Stimulated activated CD8-positive, alpha-beta memory T cell treated with anti-CD3 and anti-CD28 coated beads, Interleukin-2, amount 100 ng/mL, for 48 hours (primary cell): ENCODE measurements at places on chromosomes 5 and 9.
A peak's percentile ranks its signal among the peaks of the same experiment; 100 is the strongest.

GRCh38 chr5:102713682-102714231, 41.3 kb upstream of the PAM start:
- no peak for DNase-seq

DNA sequence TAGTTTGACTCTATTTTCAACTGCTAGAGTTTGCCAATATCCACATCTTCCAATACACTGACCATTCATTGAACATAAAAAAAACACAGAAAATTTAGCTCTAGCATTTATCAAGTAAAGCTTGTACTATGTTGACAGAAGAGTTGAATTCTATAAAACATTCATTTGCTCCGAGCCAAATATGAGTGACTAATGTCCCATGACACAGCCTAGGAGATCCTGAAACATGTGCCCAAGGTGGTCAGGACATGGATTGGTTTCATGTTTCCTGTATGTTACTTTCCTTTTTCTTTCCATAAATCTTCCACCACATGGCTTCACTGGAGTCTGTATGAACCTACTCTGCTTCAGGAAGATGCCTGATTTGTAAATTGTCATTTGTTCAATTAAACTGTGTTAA, 122.4 kb upstream of the PRDM9 start:
- DNase-seq: no peak

- peak; percentile 46 for DNase-seq
Measured at GRCh38 chr5:91162534-91163381, 220.4 kb downstream of the ARRDC3 start.

GRCh38 chr9:127308652-127309434, 44.3 kb downstream of the GARNL3 start:
- no peak for DNase-seq

DNA sequence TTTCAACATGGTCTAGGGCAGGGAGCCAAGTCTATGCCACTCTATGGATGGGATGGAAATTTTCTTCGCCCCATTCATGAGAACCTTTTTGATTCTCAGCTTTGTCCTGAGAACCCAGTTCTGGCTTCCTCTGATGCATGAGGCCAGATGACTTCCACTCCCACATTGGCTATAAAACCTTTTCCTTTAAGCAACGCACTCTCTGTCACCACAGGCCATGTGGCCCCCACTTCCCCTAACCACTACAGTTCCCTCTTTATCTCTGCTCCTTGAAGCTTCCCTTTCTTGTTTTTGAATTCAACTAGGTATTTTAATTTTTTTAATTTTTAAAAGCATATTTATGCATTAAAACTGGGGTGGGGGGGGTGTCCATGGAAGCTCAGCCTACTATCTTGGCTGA, 401.3 kb downstream of the ENC1 start:
- no peak for DNase-seq

GRCh38 chr5:74624501-74624900, 16.0 kb downstream of the ENC1 start:
- no peak for DNase-seq

DNA sequence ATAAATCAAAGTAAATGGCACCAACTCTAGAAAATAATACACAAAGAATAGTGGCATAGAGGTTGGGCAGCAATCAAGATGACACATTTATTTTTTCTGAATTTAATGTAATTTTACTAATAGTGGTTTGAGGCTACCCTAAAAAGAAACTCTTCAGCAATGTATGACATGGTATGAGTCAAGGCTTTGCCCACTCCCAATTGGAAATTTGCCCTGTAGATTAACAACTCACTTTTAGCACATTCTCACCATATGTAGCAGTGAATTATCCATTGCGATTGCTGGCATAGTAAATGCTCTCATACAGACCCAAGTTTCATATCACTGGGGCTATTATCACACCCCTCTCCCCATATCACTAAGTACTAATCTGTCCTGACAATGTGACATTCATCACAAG, 832.1 kb upstream of the ZNF608 start:
- no peak for DNase-seq

- no peak for DNase-seq
Measured at GRCh38 chr9:6869081-6869948, 111.5 kb downstream of the KDM4C start.

DNA sequence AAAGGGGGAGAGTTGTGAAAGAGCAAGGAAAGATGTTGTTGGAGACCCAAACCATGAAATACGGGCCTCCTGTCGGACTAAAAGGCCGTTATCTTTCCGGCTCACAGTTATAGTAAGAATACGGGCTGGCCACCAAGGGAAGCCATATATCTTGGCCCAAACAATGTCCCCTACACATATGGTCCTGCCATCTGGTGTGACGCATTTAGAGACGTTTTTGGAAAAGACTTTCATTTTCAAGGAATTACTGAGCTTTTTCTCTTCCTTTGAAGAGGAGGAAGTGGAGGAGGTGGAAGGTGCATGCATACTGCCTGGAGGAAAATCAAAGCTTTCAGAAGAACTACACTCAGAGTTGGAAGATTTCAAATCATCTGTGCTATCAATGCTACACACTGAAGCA, 26.7 kb downstream of the PWWP2A start:
- DNase-seq: no peak

DNA sequence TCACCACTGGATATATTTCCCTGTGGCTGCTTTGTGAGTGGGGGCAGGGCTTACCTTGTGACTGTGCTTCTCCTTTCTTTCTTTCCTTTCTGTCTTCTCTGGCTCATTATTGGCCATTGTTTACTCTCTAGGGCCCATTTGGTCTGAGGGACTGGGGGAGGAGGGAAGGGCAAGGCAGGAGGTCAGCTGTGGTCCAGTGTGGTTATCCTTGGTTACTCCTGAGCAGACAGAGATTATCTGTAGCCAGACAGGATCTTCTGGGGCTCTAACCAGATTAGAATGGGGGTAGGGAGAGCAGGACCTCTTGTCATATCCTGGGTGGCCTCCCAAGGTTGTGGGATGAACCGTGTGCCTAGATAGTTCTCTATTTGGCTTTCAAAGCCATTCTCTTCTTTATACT, 71.2 kb downstream of the ANKRD55 start:
- DNase-seq: no peak

DNA sequence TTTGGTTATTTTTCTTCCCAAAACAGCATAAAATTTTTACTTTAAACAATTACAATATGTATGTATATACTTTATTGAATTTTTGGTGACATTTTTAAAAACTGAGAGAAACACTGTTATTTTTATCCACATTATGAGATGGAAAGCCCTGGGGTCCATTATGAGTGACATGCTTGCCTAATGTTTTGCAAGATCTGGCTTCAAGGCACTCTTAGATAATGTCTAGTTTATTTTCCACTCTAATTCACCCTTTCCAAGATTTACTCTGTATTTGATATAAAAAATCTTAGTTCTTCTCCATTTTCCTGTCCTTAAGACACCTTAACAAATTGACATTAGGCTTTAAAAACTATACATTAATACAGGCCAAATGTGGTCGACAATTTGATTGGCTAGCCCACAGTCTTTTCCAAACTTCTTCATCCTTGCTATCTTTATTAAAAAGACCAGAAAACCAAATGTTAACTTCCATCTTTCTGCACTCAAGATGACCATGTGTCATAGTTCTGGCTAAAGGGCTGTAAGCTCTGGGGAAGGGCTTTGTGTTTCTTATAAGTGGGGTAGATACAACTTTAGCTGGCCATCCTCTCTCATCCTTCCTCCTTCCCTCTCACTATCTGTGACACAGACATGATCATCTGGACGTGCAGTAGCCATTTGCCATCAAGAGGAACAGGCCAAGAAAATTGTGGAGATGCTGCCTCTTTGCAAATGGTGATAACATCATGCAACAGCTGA, 561.1 kb downstream of the PDE4D start:
- no peak for DNase-seq

GRCh38 chr9:103183701-103184171, 188.6 kb downstream of the CYLC2 start:
- DNase-seq: no peak

GRCh38 chr9:127746959-127747569, 12.0 kb upstream of the TOR2A start:
- DNase-seq: no peak

GRCh38 chr9:36165826-36166167, 3.4 kb upstream of the CCIN start:
- no peak for DNase-seq

DNA sequence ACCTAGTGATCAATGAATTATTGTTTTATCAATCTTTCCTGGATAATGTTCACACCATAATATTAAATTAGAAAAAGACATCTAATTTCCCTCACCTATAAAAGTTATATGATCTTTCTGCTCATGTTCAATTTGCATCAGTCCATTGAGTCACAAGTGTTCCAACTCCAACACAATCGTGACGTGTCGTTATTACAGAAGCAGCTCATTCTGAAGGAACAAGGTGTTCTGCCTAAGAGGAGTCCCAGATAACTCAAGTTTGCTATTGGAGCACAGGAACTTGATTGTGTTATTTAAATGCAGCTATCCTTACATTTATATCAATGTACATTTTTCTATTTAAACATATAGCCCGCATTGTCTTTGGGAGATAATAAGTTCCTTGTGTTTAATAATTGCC, 30.6 kb downstream of the ATPSCKMT start:
- no peak for DNase-seq

DNA sequence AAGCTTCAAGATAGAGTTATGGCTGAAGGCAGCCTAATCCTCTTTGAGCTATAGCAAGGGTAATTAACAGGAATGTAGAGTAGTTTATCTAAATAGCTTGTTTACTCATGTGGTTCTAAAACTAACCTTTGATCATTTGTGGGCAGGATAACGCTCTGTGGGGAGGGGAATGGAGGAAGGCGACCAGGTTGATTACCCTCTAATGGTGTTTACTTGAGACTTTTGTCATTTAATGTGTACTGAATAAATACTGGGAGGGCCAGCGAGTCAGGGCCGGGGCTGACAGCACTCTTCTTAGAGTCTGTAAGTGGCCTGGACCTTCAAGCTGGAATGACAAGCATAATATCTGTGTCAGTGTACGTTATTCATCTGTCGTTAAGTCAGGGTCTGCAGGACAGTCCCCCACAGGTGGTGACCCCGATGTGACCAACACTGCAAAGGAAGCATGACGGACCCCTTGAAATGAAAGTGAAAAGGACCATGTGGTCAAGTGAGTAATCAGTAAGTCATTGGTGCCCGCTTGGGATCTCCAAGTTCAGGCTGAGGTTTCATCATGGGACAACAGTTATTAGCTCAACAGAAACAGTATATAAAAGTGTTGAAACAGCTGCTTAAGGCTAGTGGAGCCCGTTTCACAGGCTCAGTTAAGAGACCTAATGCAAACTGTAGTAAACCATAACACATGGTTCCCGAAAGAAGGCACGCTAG, 162.6 kb downstream of the CPLANE1 start:
- DNase-seq: no peak

DNA sequence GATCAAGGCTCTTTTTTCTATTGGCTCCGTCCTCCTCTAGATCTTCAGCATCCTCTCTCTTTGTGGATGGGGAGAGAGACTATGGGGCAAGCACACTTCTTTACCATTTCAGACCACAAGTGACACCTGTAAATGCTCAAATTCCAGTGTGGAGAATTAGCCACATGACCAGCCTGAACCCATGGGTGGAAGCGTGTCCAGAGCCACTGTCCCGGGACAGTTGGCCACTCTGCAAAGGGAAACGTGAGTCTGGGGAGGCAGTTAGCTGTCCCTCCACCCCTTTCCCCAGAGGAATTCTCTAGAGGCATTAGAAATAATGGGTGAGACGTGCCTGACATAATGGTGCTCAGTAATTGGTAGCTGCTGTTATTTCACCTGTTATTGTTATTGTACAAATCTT, 40.9 kb downstream of the AMBP start:
- DNase-seq: no peak

GRCh38 chr9:121303456-121304451, 35.8 kb downstream of the GSN start:
- DNase-seq: no peak

GRCh38 chr5:72138943-72139521, 31.8 kb downstream of the MAP1B start:
- peak; percentile 3 for DNase-seq

DNA sequence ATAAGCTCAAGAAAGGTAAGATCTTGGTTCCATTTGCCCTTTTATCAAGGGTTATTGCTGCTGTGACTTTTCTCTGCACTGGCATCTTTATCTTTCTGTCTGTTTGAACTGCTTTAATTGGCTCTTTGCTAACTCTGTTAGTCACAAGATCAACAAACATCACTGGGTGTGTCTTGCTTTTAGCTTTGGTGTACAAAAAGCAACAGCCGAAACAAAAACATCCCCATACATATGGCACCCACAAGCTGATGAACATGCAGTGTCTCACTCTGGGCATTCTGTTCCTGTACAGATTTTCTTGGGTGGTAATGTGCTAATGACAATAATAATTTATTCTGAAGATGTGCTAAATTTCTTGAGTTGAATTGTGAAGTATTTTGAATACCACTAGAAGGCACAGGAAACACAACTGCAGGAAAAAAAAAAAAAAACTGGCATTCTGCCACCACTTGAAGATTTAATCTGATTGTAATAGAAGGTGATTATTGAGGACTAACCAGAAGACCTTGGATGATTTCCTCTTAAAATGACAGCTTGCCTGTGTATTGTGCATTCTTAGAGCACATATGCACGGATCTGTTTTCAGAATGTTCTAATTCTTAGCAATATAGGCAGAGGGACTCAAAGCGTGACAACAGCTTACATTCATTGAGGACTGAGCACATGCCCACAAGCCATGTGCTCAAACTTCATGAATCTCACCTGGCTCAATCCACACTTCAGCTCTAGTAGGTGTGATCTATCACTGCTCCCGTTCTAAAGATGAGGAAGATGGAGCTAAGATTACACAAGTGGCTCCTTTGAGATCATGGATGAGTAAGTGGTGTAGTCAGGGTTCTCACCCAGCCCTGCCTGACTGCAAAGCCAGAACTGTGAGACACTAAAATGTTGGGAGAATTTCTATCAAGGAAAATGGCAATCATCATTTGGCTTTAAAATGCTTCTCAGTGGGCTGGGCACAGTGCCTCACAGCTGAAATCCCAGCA, 96.4 kb downstream of the EBF1 start:
- no peak for DNase-seq

DNA sequence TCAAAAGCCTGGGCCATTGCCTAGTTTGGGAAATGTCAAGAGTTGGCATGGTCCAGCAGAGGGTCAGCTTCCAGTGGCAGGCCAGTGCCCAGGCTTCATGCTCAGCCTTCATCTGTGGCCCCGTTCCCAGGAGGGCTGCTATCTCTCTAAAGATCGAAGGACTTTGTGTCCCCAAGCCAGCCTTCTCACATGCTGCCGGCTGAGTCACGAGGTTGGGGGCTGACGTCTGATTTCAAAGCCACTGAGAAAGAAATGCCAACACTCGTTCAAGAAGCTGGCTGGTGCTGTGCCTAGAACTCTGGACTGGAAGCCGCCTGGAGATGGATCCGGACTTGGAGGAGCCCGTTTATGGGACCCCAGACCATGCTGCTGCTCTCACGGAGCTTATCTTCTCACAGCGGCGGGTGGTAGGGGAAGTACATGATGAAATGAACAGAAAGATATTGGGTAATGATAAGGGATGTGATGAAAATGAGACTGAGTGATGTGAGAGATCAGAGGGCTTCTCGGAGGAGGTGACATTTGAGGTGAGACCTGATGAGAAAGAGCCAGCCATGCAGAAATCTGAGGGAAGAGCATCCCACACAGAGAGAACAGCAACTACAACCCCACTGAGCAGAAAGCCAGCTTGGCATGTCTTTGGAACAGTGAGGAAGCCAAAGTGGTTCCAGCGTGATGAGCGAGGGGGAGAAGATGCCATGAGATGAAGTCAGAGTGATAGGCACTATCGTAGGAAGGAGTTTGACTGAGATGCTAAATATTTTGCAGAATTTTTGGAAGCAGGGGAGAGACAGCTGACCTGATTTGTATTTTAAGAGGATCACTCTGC, 54.9 kb upstream of the BOD1 start:
- DNase-seq: no peak

- DNase-seq: no peak
Measured at GRCh38 chr5:34496701-34497469, 159.2 kb upstream of the RAI14 start.

- no peak for DNase-seq
Measured at GRCh38 chr5:151677776-151678545, 8.8 kb downstream of the SPARC start.
